ENCODE measurements at places on chromosomes 6 and 20. TPM values are rescaled to one million over a fixed set of nuclear protein-coding genes. Genes with fewer than 3 reads are reported as not detected.

DNA sequence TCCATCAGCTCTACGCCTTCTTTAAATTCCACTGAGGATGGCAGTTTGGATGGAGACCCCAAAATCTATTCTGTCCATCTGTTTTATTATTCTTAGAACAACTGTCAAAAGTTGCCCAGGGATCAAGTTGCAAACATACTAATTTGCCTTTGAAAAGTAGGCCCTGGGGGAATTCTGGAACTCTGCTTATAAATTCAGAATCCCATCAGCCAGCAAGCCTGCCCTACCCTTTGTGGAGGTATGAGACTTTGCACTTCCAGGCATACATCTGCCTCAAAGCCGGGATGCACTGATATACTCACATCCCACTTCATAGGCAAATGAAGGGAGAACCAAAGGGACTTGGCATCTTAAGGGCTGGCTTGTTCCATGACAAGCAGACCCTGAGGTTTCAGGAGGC is 93.6 kb downstream of the INSM1 start:
- ATAC-seq = no peak

- ATAC-seq = no peak
Measured at GRCh38 chr20:54017846-54018245, 52.5 kb downstream of the BCAS1 start.

GRCh38 chr20:59195316-59195993 is 31.8 kb downstream of the ZNF831 start:
- ATAC-seq = no peak

- ATAC-seq = no peak
Measured at GRCh38 chr6:157999168-158000051, 17.7 kb downstream of the SYNJ2 start.

- ATAC-seq = no peak
Measured at GRCh38 chr6:77397561-77397960, 65.7 kb downstream of the HTR1B start.

- no peak for ATAC-seq
Measured at GRCh38 chr6:5059036-5059896, 25.9 kb upstream of the PPP1R3G start.

GRCh38 chr6:101108286-101108685 is 227.2 kb upstream of the ASCC3 start:
- no peak for ATAC-seq

DNA sequence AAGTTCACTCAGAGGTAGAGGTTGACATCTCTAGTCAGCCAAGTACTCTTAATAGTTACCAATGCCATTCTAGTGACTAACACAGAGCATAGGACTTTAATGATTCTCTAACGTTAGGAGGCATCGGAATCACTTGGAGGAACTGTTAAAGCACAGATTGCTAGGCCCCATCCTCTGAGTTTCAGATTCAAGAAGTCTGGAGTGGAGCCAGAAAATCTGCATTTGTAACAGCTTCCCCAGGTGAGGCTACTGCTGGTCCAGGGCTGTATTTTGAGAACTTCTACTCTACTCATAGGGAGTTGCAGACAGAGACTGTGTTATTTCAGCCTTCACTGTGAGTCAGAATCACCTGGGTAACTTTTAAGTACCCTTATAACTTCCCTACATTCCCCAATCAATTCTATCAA is 5.7 kb downstream of the LMBRD1 start:
- ATAC-seq = no peak

DNA sequence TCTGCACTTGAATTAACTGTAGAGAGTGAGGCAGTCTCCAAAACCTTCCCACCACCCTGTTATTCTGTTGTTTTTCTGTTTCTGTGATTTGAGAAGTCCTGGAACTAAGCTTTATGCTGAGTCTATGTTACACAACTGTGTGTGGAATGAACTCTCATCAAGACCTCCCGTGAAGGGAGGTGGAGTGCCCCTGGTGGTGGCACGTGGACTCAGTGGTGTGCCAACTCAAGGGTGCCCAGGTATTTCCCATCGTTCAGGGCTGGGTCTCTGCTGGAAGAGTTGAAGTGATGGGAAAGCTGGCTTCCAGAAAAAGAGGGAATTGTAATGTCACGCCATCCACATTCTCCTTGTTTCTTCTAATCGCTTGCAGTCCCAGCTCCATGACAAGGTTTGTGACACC is 374.2 kb downstream of the SMOC2 start:
- ATAC-seq = no peak

DNA sequence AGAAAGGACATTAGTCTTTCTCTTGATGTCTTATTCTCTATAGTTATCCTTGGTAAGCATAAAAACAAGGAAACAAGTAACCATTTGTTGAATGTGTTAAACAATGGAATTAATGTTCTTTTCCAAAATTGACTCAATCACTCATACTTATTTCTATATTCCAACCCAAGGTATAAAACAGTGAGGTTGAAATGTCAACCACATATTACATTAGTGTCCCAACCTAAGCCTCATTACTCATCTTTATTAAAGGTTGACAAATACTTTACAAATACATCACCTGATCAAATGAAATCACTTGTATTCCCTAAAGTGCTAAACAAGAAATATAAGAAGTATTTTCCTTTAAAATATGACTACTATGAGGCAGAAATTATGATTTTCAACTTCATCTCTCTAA is 100.5 kb downstream of the ASCC3 start:
- ATAC-seq = no peak

DNA sequence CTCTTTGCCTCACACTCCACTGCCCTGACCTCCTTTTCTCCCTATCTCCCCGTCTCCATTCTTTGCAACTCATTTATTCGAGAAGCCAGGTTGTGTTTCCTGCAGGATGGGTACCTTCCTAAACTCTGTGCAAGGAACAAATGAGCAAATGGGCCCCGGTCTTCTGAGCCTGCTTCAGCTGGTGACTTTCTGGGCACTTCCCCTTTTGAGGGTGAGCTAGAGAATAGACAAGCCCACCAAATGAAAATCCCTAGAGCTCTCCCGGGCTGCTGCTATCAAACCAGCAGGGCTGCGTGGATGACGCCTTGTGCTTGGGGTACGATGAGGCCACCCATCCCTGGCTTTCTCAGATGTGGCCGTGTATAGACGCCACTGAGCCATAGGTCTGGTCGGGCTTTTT is 91.0 kb upstream of the FOXA2 start:
- ATAC-seq = no peak

- ATAC-seq = no peak
Measured at GRCh38 chr20:58583586-58583985, 67.5 kb upstream of the STX16 start.

DNA sequence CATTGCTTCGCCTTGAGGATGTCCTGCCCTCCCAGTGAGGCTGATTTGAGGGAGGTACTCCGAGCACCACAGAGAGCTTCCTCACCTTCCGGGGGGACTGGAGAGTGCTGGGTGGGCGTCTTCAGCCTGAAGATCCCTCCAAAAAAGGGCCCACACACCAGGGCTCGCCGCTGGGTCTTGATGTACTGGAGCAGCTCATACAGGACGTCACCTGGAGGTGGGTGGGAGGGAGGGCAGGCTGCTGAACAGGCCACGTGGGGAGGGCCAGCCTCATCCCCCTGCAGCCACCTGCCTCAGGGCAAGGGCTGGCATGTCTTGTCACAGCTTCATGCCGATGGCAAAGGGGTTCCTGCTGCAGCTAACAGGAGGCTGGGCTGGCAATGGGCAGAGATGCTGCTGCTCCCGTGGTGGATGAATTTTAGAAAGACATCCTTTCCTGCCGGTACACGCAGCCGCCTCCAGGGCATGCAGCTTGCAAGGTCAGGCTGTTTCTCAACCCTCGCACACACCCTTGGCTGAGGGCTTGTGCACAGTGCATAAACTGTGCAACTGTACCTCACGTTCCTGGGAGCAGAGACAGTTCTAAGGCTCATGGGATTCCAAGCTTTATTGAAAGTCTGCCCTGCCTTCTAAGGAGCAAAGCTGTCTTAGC is 14.0 kb downstream of the ETV7 start:
- ATAC-seq = no peak

DNA sequence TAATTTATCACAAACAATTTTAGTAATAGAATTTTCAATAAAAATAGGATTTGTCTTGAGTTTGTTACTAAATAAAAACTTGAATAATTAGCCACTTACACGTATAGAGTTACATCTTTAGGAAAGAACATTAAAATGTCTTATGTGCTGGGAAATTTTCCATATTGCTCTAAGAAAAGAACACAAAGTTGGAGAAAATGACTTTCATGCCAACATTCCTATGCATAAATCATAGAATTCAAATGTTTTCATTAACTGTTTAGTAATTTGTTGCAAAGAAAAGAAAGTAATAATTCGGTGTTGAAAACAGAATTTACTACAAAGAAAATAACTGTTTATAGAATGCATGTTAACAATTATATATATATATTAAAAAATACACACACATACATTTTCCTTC is 4.7 kb upstream of the TBC1D32 start:
- no peak for ATAC-seq

DNA sequence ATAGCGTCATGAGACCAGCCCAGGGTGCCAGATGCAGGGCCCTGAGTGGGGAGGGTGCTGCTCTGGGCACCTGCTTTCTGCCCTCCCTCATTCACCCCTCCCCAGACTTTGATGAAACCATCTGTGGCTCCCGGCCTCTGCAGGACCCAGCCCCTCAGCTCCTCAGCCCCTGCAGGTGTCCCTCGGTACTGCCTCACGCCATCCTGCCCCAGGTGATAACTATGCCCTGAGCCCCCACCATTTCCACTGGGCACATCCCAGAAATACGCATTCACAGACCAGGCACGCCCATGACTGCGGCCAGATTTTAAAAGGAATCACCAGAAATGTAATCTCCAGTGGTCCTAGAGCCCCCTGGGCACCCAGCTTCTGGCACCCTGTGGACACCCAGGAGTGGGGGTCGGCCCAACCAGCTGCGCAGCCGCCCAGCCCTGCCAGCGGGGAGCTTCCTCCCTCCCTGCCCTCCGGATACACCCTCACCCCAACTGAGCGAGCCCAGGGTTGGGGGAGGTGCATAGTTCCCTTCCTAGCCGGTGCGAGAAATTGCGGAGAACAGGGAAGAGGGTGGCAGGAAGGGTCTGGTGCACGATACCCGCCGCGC is 615 bp upstream of the NTSR1 start:
- ATAC-seq = no peak

- ATAC-seq = peak; percentile 20
Measured at GRCh38 chr6:31402324-31403282, 792 bp upstream of the MICA start.

GRCh38 chr6:90973188-90973587 is 386.3 kb upstream of the MAP3K7 start:
- ATAC-seq = no peak

DNA sequence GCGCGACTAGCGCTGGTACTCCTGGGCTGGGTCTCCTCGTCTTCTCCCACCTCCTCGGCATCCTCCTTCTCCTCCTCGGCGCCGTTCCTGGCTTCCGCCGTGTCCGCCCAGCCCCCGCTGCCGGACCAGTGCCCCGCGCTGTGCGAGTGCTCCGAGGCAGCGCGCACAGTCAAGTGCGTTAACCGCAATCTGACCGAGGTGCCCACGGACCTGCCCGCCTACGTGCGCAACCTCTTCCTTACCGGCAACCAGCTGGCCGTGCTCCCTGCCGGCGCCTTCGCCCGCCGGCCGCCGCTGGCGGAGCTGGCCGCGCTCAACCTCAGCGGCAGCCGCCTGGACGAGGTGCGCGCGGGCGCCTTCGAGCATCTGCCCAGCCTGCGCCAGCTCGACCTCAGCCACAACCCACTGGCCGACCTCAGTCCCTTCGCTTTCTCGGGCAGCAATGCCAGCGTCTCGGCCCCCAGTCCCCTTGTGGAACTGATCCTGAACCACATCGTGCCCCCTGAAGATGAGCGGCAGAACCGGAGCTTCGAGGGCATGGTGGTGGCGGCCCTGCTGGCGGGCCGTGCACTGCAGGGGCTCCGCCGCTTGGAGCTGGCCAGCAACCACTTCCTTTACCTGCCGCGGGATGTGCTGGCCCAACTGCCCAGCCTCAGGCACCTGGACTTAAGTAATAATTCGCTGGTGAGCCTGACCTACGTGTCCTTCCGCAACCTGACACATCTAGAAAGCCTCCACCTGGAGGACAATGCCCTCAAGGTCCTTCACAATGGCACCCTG is 1.6 kb downstream of the TPBG start:
- ATAC-seq = peak; percentile 27

GRCh38 chr6:137191670-137192069 is 18.2 kb upstream of the IL22RA2 start:
- ATAC-seq = no peak

DNA sequence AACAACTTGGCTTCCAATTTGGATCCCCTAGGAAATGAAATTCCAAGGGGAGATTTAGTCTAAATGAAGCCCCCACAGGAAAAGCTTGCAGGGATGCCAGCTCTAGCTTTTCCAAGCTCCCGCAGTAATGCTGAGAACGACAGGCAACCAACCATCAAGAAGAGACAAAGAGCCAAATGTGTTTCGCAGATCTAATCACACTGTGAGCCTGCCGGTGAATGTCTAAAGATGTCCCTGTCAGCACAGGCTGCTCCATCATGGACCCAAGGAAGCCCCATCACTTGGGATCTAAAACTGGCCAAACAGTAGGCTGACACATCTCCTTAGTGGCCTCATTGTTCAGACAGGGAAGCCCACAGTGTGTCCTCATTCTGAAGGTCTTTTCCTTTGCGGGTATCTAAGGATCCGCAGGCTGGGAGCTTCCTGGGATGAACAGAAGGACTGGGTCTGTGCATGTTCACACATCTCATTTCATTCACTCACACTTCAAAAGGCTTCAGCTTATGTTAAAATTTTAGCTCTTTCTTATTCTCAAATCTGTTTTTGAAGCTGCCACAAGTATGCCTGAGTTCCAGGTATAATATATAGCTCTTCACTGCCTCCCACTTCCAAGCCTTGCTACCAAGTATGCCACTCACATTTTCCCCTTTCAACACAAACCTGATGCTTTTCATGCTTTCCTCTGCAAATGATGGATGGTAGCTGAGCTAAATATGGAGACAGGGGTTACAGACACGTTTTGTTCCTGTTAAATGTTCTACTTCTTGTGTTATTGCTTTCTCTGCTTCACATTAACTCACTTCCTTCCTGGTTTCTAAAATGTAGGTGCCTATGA is 229.8 kb downstream of the HIVEP2 start:
- no peak for ATAC-seq

GRCh38 chr6:82712826-82713225 is 349.2 kb downstream of the TPBG start:
- no peak for ATAC-seq

The SIGLEC1 gene
- total RNA-seq = not detected

The HCK gene
- total RNA-seq = 0.15 TPM

The PGC gene
- not detected for total RNA-seq

The PTK6 gene
- total RNA-seq = 1.9 TPM

The ZFAND3 gene
- 26.1 TPM for total RNA-seq

The SASH1 gene
- total RNA-seq = 1.8 TPM

The MYCT1 gene
- not detected for total RNA-seq

The METTL24 gene
- not detected for total RNA-seq

The SLC4A11 gene
- 0.26 TPM for total RNA-seq

The PI16 gene
- 1.8 TPM for total RNA-seq

The SMOC2 gene
- not detected for total RNA-seq

The KCTD20 gene
- total RNA-seq = 57.6 TPM

The FAM110A gene
- 20.8 TPM for total RNA-seq

The GGTLC1 gene
- total RNA-seq = not detected
